ENCODE measurements at places on chromosomes 7 and 10.

DNA sequence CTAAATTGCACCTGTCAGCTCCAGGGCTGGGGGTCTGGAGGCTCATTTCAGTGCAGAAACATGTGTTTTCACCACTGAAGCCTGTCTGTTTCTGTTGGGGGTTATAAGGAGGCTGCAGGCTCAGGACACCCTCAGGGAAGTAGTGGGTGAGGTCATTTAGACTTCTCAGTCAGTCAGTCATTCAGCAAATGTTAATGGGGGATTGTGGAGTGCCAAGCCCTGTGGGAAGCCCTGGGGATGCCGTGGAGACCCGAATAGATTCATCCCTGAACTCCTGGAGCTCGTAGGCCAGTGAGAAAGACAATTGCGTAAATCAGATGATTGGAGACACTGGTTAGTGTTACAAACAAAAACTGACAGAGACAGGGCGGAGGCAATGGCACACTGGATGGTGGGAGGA lies 19.2 kb downstream of the LHPP start:
- DNase-seq: no peak

- no peak for DNase-seq
These were observed 11.3 kb upstream of the PHYH start for GRCh38 chr10:13311177-13311575.

DNA sequence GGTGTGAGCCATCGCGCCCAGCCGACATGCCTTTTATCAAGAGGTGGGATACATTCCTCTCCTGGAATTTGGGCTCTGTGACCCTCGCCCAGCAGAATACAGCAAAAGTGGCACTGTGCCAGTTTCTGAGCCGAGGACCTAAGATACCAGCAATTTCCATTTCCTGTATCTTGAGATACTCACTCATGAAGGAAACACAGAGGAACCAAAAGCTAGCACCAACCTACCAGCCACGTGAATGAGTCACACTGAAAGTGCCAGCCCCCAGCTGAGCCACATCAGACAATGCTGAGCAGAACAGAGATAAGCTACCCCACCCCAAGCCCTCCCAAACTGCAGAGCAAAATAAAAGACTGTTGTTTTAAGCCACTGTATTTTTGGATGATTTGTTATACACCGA lies 56.3 kb downstream of the CACUL1 start:
- no peak for DNase-seq

DNA sequence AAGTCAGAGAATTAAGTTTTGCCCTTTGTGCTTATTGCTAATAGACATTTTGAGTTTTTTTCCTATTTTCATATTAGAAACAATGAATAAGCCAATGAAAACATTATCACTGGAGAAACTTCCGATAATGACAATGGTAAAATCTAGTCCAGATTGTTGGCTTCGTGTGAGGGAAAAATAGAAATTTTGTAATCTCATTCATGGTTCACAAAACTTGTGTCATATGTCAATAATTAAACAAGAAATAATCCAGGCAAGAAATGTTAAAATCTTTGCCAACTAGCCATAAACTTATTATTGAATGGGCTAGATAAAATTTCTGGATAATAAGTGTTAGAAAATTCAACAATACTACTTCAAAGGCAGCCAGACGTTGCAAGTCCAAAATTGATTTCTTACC lies 36.6 kb downstream of the RNLS start:
- no peak for DNase-seq

DNA sequence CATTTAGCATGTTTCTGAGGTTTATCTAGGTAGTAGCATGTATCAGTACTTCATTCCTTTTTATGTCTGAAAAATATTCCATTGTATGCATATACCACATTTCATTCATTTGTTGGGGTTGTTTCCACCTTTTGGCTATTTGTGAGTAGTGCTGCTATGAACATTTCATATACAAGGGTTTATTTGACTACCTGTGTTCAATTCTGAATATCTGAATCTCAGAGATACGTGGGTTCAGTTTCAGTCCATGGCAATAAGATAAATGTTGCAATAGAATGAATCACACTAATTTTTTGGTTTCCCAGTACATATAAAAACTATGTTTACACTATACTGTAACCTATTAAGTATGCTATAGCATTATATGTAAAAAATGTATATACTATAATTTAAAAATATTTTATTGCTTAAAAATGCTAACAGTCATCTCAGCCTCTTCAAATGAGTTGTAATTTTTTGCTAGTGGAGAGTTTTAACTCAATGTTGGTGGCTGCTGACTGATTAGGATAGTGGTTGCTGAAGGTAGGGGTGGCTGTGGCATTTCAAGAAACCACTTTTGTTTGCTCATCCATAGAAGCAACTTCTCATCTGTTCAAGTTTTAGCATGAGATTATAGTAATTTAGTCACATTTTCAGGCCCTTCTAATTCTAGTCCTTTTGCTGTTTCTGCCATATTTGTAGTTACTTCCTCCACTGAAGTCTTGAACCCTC lies 13.9 kb downstream of the PLEKHA1 start:
- DNase-seq: no peak

DNA sequence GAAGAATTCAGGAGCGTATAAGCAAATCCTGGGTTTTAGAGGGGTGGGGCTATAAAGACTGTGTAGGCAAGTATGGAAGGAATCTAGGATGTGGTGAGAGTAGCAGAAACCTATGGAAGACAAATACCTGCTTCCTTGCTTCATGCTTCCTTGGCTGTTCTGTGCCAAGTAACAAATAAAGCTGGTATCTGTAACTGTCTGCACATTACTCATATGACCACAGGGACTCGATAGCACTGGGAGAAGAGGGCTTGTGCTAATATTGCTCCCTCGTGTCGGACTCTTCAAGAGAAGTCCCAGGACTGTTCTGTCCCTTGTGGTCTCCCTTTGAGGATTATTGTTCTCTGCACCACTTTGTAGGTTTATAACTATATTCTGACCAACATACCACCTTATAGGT lies 11.5 kb upstream of the GIMAP7 start:
- no peak for DNase-seq

GRCh38 chr10:81603106-81603620 lies 271.8 kb upstream of the NRG3 start:
- no peak for DNase-seq

- DNase-seq: no peak
These were observed 271.1 kb downstream of the PLXDC2 start for GRCh38 chr10:20087353-20087752.

- peak; percentile 43 for DNase-seq
These were observed 350.6 kb downstream of the TFEC start for GRCh38 chr7:115679976-115680375.

GRCh38 chr10:91798649-91799611 lies 704 bp downstream of the TNKS2 start:
- peak; percentile 3 for DNase-seq

GRCh38 chr7:42972699-42973500 lies 40.7 kb downstream of the MRPL32 start:
- no peak for DNase-seq

GRCh38 chr10:92125144-92125543 lies 165.7 kb downstream of the CPEB3 start:
- peak; percentile 64 for DNase-seq

GRCh38 chr10:98431016-98431415 lies 15.7 kb downstream of the HPS1 start:
- no peak for DNase-seq

DNA sequence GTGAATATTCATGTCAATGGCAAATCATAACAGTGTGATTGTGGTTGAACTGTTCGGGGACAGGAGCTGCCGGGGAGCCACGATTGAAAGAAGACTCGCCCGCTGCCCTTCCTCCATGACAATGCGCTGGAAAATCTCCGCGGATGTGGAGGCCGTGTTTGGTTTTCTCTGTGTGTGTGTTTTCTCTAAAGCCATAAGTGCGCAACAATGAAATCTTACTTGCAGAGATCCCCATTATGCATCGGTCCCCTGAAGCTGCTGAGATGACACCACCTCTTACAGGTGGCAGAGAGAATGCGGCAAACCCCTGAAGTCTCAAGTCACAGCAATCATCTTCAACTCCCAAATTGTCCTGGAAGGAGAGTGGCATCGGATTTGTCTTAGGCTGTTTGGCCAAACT lies 442.3 kb upstream of the MKI67 start:
- DNase-seq: no peak

DNA sequence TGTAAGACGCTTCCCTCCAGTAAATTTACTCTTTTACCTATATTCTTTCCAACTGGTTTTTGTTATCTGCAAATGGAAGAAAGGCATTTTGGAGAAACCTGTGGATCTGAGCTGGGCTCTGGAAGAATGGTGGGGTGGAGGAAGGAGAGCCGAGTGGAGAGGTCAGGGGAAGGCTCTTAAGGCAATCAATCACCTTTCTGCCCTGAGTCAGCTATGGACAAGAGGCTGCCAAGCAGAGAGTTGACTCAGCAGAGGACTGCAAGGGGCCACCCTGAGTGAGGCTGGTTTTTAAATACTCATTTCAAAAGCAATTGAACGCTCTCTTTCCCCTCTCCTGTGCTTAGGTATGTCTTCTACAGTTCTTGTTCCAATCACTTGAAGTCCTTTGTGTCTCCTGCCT lies 81.8 kb downstream of the SPAG6 start:
- no peak for DNase-seq

DNA sequence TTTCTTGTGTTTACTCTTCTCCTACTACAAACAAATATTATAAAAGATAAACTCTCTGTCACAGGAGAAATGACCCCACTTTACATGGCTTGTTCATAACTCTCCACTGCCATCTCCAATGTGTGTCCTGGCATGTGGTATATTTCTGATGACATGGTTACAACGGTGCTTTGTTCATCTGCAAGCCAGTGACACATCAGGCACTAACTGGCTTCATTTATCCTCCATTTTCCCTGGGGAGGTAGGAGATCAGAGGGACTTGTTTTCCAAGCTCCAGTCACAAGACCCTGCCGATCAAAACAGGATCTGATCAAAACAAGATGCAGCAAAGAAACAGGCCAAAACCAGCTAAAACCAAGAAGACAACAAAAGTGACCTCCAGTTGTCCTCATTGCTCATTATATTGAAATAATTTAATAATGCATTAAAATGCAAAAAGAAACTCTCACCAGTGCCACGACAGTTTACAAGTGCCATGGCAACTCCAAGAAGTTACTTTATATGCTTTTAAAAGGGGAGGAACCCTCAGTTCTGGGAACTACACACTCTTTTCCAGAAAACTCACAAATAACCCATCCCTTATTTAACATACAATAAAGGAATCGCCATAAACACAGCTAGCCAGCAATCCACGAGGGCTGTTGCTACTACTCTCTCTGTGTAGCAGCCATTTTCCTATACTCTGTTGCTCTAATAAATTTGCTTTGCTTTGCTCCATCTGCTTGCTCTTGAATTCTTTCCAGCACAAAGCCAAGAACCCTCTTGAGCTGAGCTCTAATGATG lies 224.2 kb downstream of the XPNPEP1 start:
- DNase-seq: no peak

- DNase-seq: no peak
These were observed 421.5 kb upstream of the LRRN3 start for GRCh38 chr7:110669410-110669809.

DNA sequence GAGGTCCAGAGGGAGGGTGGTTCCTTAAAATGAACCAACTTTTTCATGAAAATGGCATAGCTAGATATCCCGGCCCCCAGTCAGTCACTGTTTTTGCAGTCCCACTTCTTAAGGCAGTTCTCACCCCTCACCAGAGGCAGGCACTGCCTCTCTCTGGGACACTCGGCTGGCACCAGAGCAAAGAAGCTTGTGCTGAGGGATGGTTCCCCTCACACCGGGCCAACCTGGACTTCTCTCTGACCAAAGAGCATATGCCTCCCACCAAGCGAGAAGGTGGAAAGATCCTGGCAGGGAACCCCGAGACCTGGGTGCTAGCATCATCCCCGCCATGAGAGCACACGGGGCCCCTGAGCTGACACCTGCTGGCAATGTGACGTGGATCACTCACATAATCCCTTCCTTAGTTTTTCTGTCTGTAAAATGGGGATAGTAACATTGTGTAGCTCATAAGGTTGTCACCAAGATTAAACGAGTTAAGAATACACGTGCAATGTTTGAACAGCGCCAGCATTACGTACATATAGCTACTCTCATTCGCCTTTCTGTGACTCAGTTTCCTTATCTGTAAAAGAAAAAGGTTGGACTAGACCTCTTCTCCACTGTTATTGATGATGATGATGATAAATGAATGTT lies 88.5 kb downstream of the PARP12 start:
- DNase-seq: no peak

DNA sequence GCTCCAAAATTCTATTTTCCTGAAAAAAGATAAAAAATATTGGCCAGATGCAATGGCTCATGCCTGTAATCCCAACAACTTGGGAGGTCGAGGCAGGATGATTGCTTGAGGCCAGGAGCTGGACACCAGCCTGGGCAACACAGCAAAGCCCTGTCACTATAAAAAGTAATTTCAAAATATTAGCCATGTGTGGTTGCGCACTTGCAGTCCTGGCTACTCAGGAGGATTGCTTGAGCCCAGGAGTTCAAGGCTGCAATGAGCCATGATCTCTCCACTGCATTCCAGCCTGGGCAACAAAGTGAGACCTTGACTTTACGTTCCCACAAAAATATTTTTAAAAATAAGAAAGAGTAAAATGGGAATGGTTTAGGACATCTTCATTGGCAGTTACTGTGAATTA lies 104.1 kb upstream of the AFAP1L2 start:
- no peak for DNase-seq

GRCh38 chr10:112875476-112876267 lies 74.4 kb upstream of the TCF7L2 start:
- DNase-seq: no peak

- no peak for DNase-seq
These were observed 108.9 kb upstream of the AMPH start for GRCh38 chr7:38740041-38740440.

- no peak for DNase-seq
These were observed 95.5 kb upstream of the RNF32 start for GRCh38 chr7:156544919-156545715.

GRCh38 chr10:44985175-44985681 lies 6.6 kb upstream of the DEPP1 start:
- DNase-seq: no peak

DNA sequence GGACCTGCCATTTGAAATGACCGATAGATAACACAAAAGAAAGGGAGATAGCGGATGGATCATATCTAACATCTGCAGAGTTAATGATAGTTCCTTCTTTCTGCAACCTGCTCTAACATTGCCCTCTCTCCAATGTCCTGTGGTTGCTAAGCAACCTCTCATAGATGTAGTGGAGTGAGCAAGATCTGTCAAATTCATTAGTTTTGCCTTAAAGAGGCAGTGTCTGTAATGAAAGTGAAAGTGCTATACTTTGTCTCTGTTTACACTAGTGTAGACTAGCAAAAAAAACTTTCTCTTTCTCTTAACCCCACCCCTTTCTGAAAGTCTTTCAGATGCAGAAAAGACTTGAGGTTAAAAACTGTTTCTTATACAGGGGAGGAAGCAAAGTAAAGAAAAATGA lies 1196.9 kb downstream of the SORCS3 start:
- no peak for DNase-seq

GRCh38 chr10:101843032-101844021 lies at the start of gene KCNIP2:
Gene KCNIP2 (minus strand): TSS chr10:101843800. CDS start chr10:101843568, 232 bp downstream.
- DNase-seq: peak; percentile 24

- DNase-seq: no peak
These were observed 120.1 kb upstream of the PRR15 start for GRCh38 chr7:29443552-29443951.

DNA sequence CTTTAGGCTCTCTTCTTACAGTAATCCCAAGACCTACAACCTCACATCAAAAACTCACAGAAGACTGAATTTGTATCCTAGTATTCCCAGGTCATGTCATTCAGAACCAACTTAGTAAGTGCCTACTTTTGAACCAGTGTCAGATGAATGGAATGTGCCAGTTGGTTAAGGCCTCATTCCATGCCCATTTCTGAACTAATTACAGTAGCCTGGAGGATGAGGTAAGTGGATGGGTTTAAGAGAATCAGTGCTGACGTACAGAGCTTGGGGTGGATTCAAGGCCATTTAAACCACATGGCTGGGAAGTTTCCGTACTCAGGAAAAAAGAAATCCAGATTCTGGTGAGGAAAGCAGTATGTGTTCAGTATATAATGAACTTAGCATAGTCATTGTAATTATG lies 21.9 kb upstream of the FOXP2 start:
- DNase-seq: no peak

Data from NCI-H1694 treated with DMSO at 0.1 percent for 48 hours (cell line).